ENCODE measurements at places on chromosomes 6 and 20. TPM values are rescaled to one million over a fixed set of nuclear protein-coding genes. Genes with fewer than 3 reads are reported as not detected.

GRCh38 chr20:4350096-4350495 lies 334.7 kb upstream of the RNF24 start:
- DNase-seq = no peak

DNA sequence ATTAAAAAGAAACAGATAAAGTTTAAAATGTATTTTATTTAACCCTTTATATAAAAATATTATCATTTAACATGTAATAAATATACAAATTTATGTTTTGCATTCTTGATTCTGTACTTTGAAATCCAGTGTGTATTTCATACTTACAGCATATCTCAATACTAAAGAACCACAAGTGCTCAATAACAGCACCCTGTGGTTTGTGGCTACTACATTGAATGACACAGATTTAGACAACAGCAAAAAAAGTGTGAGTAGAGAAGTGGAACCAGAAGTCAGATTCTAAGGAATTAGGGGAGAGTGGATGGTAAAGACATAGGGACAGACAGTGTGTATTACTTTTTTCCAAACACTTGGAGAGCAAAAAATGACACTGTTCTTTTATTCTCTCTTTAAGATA lies 524.5 kb downstream of the BMP2 start:
- DNase-seq = no peak

DNA sequence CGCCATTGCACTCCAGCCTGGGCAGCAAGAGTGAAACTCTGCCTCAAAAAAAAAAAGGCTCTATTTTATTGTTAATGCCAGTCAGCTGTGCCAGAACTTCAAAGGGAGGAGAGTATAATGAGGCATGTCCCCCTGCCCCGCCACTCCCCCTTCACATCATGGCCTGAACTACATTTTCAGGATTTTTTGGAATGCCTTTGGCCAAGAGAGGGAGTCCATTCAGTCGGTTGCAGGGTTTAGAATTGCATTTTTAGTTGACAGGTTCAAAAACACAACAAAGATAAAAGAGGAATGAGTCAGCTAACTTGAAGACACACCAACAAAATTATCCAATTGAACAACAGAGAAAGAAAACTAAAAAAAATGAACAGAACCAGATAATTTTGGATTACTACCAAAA lies 59.1 kb downstream of the CEP43 start:
- no peak for DNase-seq

DNA sequence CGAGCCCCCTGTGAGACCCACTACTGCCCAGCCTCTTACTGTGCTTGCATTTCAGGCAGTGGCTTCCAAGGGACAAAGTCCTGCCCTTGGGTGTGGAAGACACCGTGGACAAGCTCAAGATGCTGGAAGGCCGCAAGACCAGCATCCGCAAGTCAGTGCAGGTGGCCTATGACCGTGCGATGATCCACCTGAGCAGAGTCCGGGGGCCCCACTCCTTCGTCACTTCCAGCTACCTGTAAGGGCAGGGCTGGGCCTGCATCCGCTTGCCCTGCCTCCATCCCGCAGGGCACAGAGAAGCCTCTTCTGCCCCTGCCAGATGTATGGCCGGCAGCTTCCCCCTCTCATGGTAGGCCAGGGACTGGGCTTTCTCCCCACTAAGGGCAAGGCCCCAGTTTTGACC lies 33.8 kb downstream of the BRPF3 start:
- no peak for DNase-seq

DNA sequence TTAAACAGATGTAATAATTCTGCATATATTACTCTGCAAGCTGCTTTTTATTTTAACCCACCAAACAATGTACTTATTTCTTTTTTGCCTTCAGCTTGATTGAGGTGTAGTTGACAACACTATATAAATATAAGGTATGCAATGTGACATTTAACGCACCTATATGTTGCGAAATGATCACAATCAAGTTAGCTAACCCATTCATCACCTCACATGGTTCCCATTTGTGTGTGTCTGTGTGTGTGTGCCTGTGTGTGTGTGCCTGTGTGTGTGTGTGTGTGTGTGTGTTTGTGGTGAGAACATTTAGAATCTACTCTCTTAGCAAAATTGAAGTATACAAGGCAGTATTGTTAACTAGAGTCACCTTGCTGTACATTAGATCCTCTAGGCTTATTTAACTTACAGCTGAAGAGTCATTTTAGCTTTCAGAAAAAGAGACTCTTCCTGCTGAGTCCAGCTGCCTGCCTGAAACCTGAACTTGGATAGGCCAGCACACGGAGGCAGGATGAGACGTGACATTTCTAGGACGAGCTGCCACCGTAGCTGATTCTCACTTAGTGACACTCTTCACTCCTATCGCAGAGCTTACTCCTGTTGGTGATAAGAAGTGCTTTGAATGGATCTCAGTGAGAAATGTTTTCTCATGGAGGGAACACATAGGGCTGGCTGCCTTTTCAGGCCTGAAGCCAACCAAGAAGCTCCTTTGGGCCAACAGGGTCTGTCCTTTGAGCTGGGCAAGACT lies 126.5 kb upstream of the RIPOR2 start:
- no peak for DNase-seq

- DNase-seq = no peak
Measured at GRCh38 chr20:53804920-53805894, 211.6 kb upstream of the ZNF217 start.

DNA sequence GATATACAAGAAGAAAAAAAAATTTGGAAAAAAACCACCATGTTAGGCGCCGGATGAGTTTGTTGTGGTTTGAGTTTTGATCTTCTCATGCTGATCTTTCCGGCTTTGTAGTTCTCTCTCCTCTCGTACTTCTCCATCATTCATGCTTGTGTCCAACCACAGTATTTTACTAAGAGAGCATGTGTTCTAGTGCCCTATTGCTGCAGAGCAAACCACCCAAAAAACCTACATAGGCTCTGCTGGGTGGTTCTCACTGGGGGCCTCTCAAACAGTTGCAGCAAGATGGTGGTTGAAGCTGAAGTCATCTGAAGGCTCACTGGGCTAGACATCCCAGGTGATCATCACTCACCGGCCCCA lies 404.2 kb downstream of the PLCB1 start:
- DNase-seq = no peak

- DNase-seq = no peak
Measured at GRCh38 chr6:73104921-73105320, 120.4 kb downstream of the KHDC1L start.

DNA sequence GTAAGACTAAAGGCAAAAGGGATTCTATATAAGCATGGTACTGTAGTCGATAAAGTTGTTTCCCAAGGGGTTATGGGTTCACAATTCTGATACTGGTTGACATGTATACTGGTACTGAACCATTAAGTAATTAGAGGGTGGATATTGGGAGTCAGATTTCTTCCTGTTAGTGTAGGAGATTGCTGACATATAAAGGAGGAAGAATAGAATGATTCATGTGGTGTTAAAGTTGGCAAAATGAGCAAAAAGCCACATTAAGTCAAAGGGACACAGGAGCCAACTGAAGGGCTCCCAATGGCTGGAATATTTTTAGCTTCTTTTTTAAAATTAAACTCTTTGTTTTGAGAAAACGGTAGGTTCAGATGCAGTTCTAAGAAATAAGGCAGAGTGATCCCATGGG lies 161.8 kb upstream of the PRND start:
- DNase-seq = no peak

DNA sequence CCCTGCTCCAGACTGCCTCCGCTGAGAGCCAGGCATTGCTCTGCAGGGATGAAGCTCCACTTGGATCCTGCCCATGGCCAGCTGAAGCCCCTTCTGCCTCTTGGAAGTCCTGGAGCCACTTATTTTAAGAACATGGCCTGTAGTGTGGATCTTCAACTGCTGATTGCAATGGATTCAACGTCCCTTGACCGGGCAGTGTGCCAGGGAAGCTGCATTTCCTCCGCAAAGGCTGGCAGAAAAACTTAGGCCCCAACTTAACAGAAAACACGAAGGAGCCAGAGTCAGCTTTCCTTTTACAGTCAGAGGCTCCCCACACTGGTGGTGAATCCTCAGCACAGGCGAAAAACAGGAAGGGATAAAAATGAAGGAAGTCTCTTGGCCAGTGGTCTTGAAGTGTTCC lies 26.3 kb upstream of the FOXQ1 start:
- DNase-seq = no peak

DNA sequence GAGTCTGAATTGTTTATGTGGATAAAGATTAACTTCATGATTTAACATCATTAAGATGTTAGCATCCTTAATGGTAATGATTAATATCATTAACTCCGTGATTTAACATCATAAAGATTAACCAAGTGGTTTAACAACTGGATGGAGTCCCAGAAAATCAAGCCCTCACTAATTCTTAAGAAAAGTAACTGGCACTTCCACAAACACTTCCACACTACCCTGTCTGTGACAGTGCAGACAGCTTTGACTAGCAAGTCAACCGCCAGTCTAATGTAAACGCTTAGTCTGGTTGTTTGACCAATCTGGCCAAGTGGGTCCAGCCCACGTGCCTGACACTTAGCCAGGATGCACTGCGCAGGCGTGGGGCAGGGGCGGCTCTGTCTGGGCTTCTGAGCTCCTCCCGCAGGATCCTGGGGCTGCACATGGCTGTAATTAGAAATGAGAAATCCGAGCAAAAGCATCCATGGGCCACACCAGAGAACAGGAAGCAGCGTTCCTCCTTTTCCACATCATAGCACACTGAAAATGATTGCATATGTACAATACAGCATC lies 424.2 kb downstream of the FOXA2 start:
- DNase-seq = no peak

DNA sequence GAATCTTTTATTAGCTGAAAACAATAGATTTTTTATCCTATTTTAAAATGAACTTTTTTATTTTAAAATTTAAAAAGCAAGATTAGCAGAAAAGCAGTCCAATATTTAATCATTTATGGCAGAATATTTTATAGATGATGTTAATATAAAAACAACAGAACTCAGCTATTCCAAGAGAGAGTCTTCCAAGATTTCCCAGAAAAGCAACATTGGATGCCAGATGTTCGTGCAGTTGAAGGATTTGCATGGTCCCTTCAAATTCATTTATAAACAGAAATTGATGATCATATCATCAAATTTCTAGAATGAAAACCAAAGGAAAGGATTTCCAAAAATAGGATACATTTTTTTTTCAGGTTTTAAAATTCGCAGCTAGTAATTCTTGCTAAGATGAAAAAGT lies 25.4 kb upstream of the CNKSR3 start:
- no peak for DNase-seq

DNA sequence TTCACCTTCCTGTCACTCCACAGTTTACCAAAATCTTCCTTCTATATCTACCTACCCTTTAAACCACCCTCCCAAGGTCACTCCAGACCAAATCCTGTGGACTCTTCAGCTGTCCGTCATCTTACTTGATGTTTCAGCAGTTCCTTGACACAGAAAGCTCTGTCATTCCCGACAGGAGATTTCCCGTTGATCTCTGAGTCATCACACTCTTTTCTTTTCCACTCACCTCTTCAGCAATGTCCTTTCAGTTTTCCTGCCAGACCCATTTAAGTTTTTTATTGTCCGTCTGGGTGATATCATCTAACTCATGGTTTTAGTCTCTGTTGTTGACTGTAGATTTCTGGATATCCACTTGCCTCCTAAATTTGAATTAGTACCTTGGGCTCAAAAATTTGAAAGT lies 69.9 kb upstream of the SCGN start:
- no peak for DNase-seq

DNA sequence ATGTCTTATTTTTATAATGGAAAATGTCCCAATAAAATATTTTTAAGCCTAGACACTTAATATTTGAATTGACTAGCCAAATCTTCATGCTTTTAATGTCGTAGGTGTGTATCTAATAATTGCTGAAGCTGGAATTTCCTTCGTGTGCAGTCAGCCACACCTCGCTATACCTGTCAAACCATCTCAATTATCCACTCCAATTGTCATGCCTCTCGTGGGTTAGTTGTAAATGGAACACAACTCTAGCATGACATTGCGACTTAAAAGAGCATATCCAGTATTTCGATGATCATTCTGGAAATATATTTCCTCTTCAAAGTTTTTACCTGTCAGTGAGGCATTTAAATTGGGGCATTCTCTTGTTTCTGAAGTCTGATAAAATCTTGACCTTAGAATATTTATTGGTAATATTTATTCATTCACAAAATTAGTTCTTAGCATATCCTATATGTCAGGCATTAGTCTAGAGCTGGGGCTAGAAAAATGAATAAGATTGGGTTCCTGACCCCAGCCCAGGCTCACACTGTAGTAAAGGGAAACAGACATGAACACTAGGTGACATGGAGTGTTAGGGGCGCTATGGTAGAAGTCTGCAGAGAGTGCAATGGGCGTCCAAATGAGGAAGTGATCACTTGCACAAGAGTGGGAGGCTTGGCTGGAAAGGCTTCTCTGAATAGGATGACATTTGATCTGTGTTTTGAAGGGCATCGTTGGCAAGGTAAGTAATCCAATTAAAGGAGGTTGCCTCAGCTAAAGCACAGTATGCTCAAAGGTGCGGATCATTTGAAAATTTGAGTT lies 11.0 kb upstream of the CFAP206 start:
- no peak for DNase-seq

DNA sequence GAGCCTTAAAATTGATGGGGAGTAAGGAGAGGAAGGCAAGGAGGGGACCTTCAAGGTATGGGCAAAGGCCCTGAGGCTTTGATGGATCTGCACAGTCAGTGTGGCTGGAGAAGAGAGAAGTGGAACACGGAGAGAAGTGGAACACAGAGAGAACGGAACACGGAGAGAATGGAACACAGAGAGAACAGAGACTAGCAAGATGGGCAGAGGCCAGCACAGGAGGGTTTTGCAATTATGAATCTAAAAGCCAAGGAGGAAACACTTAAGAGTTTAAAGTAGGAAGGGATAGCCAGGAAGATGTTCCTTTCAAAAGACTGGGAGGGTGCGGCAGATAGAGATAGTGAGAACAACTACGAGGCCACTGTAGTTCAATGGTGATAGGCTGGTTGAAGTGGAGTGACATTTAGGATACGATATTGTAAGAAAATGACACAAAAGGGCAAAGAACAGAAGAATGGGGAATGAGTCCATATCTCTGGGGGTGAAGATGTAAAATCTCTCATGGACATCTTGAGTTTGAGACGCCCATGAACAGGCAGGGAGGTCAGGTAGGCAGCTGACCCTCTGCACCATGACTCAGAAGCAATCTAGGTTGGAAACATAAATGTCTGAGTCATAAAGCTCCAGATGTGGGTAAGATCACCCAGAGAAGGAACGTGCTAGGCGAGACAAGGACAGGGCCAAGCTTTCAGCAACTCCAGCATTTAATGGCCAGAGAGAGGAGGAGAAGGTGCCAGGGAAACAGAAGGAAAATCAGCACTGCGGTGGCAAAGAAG lies 25.4 kb downstream of the ZMYND8 start:
- DNase-seq = no peak

Gene OR2B6
- not detected for total RNA-seq

Gene BACH2
- 0.39 TPM for total RNA-seq

Gene SSTR4
- total RNA-seq = not detected

Gene BTN1A1
- total RNA-seq = not detected

Measured in pulmonary artery endothelial cell (primary cell).